Activated naive CD4-positive, alpha-beta T cell treated with anti-CD3 and anti-CD28 coated beads, Interleukin-2, amount 10 ng/mL, durations not matched to agents 7 days and 5 days (primary cell): ENCODE measurements at places on chromosomes 7 and 10.

GRCh38 chr7:125222596-125222995 is 293.0 kb upstream of the POT1 start:
- H3K4me3 ChIP-seq = no peak overlapping the region
- DNase-seq = no peak
- H3K36me3 ChIP-seq = no peaks in the 10 kb centered on the region
- no peaks in the 10 kb centered on the region for H3K27me3 ChIP-seq
- H3K4me1 ChIP-seq = no peaks in the 10 kb centered on the region

- no peaks in the 10 kb centered on the region for H3K4me1 ChIP-seq
- H3K27ac ChIP-seq = no peak overlapping the region
- DNase-seq = no peak
These were observed 108.1 kb upstream of the SP8 start for GRCh38 chr7:20894806-20895205.

- no peak overlapping the region for H3K4me3 ChIP-seq
- no peak overlapping the region for H3K27ac ChIP-seq
- no peak for DNase-seq
These were observed 52.5 kb downstream of the ADRA2A start for GRCh38 chr10:111129363-111129762.

GRCh38 chr10:100319707-100320402 is 10.2 kb downstream of the PKD2L1 start:
- H3K36me3 ChIP-seq = no peaks in the 10 kb centered on the region
- no peak for DNase-seq
- H3K4me1 ChIP-seq = no peaks in the 10 kb centered on the region
- peaks cover 31% of the 10 kb centered on the region for H3K27me3 ChIP-seq

DNA sequence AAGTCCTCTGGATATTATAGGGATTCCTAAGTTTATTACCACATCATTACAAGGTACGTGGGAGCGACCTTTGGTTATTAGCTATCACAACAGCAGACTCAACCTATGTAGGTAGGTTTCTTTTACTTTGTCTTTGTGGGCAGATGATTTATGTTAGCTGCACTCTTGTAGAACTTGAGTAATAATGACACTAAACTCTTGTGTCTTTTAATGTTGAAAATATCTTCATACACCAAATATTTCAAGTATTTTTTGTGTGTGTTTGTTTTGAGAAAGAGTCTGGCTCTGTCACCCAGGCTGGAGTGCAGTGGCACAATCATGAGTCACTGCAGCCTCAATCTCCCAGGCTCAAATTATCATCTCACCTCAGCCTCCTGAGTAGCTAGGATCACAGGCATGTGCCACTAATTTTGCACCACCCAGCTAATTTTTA is 19.2 kb upstream of the SUPV3L1 start:
- peak overlapping the region; percentile 42 for H3K27ac ChIP-seq
- no peak overlapping the region for H3K4me3 ChIP-seq
- H3K4me1 ChIP-seq = no peaks in the 10 kb centered on the region
- peaks cover 30% of the 10 kb centered on the region for H3K36me3 ChIP-seq
- H3K27me3 ChIP-seq = no peaks in the 10 kb centered on the region

DNA sequence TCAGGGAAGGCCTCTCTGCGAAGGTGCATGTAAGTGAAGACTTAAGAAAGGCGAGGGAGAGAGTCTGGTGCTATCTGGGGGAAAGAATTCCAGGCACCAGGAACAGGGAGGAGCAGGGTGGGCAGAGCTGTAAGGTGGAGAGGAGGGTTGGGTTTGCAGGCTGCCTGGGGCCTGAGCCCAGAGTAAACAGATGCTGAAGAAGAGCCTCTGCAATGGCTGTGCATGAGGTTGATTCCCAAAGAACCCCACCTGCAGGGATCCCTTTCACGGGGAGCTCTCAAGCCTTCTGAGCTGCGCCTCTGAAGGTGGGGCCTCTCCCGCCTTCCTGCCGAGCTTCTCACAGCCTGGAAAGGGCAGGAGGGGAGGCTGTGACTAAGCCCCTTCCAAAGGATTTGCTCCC is 115.1 kb downstream of the RNF216 start:
- no peak for DNase-seq
- no peak overlapping the region for H3K4me3 ChIP-seq
- no peaks in the 10 kb centered on the region for H3K27me3 ChIP-seq
- peaks cover 16% of the 10 kb centered on the region for H3K4me1 ChIP-seq
- peaks cover 5% of the 10 kb centered on the region for H3K36me3 ChIP-seq
- no peak overlapping the region for H3K27ac ChIP-seq

GRCh38 chr7:70857793-70858545 is 274.0 kb upstream of the GALNT17 start:
- H3K4me1 ChIP-seq = no peaks in the 10 kb centered on the region
- no peak overlapping the region for H3K27ac ChIP-seq
- H3K36me3 ChIP-seq = no peaks in the 10 kb centered on the region
- DNase-seq = no peak
- H3K4me3 ChIP-seq = no peak overlapping the region

GRCh38 chr10:131446171-131446570 is 134.7 kb upstream of the TCERG1L start:
- no peaks in the 10 kb centered on the region for H3K27me3 ChIP-seq
- no peak overlapping the region for H3K4me3 ChIP-seq
- no peak overlapping the region for H3K27ac ChIP-seq
- H3K4me1 ChIP-seq = no peaks in the 10 kb centered on the region
- no peaks in the 10 kb centered on the region for H3K36me3 ChIP-seq

DNA sequence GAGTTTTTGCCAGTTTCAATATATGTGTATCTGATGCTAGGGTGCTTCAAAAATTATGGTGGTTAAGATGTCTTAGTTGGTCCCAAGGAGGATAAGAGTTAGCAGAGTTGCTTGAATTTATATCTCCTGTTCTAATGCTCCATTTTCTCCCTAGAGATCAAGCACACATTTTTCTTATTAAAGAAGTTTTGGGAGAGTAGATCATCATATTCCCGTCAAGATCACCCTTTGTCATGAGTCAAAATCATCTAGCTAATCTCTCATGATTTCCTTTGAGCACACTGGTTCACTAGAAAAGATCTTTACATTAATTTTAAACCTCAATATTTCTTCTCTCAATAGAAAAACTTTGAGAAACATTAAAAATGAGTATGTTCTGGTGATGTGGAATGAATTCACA is 429.9 kb upstream of the SEMA3A start:
- H3K4me3 ChIP-seq = no peak overlapping the region
- no peaks in the 10 kb centered on the region for H3K27me3 ChIP-seq
- no peak overlapping the region for H3K27ac ChIP-seq
- no peak for DNase-seq
- H3K4me1 ChIP-seq = no peaks in the 10 kb centered on the region

DNA sequence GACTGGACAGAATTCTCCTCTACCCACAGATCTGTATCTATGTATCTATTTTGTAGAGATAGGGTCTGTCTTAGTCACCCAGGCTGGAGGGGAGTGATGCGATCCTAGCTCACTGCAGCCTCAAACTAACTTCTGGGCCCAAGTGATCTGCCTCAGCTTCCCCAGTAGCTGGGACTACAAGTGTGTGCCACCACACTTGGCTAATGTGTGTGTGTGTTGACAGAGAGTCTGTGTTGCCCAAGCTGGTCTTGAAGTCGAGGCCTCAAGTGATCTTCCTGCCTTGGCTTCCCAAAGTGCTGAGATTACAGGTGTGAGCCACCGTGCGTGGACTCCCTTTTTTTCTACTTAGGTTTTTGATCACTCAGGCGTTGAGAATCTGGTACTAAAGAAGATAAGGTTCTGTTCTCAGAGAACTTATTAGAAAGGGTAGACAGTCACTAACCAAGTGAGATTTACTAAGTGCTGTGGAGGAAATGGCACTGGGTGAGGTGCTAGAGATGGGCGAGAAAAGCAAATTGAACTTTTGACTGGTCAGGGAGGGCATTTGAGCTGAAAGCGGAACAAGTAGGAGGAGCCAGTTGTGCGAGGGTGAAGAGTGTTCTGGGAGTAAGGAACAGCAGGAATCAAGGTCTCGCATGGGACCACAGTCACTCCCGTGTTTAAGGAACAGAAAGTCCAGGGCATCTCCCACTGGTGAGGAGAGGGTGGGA is 18.0 kb downstream of the NDUFB2 start:
- no peak for DNase-seq
- no peak overlapping the region for H3K4me3 ChIP-seq
- H3K27me3 ChIP-seq = no peaks in the 10 kb centered on the region
- H3K27ac ChIP-seq = no peak overlapping the region
- peaks cover 25% of the 10 kb centered on the region for H3K36me3 ChIP-seq

DNA sequence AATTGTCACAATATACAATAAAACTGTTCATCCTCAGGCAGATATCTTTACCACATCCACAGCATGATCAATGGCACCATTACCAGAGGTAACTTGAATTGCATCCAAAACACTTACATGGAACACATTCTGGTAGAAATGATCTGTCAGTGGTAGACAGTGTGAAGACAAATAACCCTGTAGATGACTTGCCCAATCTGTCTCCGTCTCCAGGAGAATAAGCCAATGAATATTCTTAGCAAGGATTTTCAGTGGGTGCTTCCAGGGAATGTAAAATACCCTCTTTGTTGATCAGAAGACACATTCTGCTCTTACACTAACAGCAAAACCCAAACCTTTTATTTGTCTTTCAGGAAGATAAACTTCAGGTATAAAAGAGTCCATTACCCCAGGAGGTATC is 43.8 kb downstream of the VWC2 start:
- no peaks in the 10 kb centered on the region for H3K4me1 ChIP-seq
- no peak overlapping the region for H3K4me3 ChIP-seq
- DNase-seq = no peak
- no peak overlapping the region for H3K27ac ChIP-seq
- no peaks in the 10 kb centered on the region for H3K36me3 ChIP-seq

GRCh38 chr10:124704428-124705380 is 39.5 kb downstream of the FAM53B start:
- H3K36me3 ChIP-seq = peaks cover 63% of the 10 kb centered on the region
- DNase-seq = no peak
- H3K27me3 ChIP-seq = no peaks in the 10 kb centered on the region
- H3K4me3 ChIP-seq = no peak overlapping the region
- H3K4me1 ChIP-seq = peaks cover 98% of the 10 kb centered on the region

- H3K27me3 ChIP-seq = no peaks in the 10 kb centered on the region
- H3K27ac ChIP-seq = no peak overlapping the region
- H3K4me3 ChIP-seq = no peak overlapping the region
- no peaks in the 10 kb centered on the region for H3K36me3 ChIP-seq
- no peak for DNase-seq
These were observed 12.1 kb upstream of the MAGI2 start for GRCh38 chr7:79465551-79465950.

- H3K27me3 ChIP-seq = peaks cover under 1% of the 10 kb centered on the region
- H3K4me1 ChIP-seq = no peaks in the 10 kb centered on the region
- H3K36me3 ChIP-seq = no peaks in the 10 kb centered on the region
- H3K27ac ChIP-seq = no peak overlapping the region
- DNase-seq = no peak
- no peak overlapping the region for H3K4me3 ChIP-seq
These were observed 26.6 kb upstream of the PLA2G12B start for GRCh38 chr10:72981028-72981881.

DNA sequence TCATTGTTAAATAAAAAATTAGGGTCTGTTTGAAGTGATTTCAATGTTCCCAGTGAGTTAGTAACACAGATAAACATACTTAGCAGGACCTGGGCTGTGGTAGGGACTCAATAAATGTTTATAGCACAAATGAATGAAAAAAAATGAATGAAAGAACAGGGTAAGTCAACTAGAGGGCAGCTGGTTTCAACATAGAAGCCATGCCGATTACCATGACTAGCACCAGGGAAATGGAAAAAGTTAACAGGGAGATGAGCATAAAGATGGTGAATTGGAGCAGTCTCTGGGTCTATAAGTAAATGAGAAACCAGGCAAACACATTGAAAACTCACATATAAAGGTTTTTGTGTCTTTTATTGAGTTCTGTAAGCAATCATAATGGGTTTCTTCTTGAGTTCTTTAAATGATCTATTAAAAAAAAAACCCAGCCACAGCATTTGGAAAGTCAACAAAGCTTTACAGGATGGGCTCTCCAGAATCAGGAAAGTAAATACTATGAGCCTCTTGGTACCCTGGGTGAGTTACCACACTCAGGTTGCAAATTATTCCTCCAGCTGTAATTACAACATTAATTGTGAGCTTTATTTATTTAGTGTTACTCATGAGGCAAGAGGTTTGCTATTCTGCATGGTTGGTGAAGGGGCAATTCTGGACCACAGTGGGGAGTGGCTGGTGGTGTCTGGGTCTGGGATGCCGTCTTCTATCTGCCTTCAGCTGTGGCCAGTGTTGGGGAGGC is 46.1 kb upstream of the MTPN start:
- H3K27ac ChIP-seq = no peak overlapping the region
- no peaks in the 10 kb centered on the region for H3K27me3 ChIP-seq
- no peaks in the 10 kb centered on the region for H3K36me3 ChIP-seq

DNA sequence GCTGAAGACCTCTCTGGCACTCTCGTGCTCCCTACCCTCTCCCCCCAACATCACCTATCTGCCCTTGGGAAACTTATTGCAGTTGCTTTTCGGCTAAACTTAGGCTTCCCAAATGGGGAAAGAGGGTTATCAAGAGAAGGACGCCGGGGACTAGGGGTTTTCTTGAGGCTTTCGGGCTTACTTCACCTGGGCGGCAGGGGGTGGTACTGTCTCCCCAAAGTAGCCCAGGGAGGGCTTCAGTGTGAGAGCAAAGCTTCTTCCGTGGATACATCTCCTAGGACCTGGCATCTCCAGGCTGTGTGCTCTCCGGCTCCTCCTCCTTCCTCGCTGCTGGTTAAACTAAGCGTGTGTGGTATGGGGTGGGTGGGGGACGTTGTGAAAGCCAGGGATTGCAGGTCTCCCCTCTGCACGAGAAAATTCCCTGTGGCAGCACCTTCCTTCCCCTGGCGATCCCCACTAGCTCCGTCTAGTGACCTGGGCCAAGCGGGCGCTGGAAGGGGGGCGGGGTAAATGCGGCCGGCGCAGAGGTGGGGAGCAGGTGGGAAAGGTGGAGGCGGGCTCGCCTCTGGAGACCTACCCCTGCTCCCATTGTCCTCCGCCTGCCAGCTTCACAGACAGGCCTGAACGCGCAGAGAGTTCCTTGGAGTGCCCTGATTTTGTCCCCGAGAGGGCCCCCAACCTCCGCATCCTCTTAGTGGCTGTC is 1.1 kb downstream of the PLXDC2 start:
- H3K4me1 ChIP-seq = peaks cover 8% of the 10 kb centered on the region
- no peak for DNase-seq
- H3K36me3 ChIP-seq = no peaks in the 10 kb centered on the region

GRCh38 chr7:47614450-47614849 is 32.5 kb upstream of the TNS3 start:
- no peaks in the 10 kb centered on the region for H3K27me3 ChIP-seq
- DNase-seq = no peak
- no peak overlapping the region for H3K27ac ChIP-seq
- no peaks in the 10 kb centered on the region for H3K36me3 ChIP-seq

GRCh38 chr7:133434246-133434865 is 181.5 kb downstream of the EXOC4 start:
- H3K4me3 ChIP-seq = no peak overlapping the region
- no peaks in the 10 kb centered on the region for H3K36me3 ChIP-seq
- no peaks in the 10 kb centered on the region for H3K27me3 ChIP-seq

DNA sequence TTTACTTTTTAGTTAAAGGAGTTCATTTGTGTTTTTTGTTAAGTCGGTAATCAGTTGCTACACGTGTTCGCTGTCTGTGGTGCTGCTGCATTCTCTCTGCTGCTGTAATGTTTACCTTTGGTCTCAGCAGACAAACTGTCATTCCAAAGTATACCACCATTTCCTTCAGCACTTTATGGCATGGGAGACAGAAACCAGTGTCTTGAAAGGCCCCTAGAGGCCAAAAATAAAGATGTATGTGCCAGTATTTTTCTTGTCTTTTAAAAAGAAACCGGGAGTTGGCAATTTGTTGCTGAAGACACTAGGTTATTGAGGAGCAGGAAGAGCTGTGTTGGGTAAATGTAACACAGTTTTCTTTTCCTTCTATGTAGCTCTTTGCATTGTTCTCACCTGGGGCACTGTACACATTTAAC is 24.1 kb downstream of the ZNF92 start:
- H3K4me1 ChIP-seq = no peaks in the 10 kb centered on the region
- H3K27ac ChIP-seq = no peak overlapping the region
- H3K27me3 ChIP-seq = no peaks in the 10 kb centered on the region
- H3K4me3 ChIP-seq = no peak overlapping the region
- no peak for DNase-seq
- H3K36me3 ChIP-seq = peaks cover 61% of the 10 kb centered on the region
